ENCODE measurements at places on chromosomes 13 and 19.

- DNase-seq: no peak
Observed at GRCh38 chr19:49014123-49014869, 2.6 kb downstream of the LHB start.

GRCh38 chr13:114119196-114119595 lies 13.2 kb downstream of the RASA3 start:
- no peak for DNase-seq

DNA sequence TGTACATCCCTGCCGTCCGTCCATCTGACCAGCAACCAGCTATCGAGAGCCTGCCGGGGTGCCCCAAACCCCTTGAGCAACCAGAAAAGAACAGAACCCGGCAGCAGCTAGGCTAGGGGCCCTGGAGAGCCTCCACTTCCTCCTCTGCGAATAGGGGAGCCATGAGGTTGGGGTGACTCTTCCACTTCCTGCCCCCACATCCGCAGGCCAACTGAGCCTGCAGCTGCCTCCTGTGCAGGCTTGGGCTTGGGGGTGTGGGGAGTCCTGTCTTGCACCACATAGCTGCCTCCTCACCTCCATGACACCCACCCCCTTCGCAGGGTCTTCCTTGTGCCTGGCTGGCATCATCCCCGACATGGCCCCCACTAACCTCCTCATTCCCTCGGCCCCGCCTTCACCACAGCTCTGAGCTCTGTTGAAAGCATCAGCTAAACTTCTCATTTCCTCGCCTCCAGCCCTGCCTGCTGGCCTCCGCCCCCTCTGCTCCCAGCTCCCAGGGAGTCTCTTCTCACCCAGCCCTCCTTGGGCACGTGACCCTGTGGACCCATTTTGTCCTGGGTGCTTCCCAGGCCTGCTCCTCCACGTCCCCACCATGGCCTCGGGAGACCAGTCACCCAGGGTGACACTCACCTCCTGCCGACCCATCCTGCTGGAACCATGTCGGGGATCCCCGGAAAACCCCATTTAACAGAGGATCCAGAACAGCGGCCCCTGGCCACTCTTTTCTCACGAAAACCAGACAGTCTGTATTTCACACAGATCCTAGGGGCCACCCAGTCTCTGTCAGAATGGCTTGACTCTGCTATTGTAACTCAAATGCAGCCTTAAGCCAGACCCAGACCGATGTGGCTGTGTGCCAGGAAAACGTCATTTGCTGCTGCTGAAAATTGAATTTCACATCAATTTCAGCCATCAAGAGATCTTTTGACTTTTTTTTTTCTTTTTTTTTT lies 50.4 kb downstream of the MYO9B start:
- DNase-seq: peak; percentile 88

DNA sequence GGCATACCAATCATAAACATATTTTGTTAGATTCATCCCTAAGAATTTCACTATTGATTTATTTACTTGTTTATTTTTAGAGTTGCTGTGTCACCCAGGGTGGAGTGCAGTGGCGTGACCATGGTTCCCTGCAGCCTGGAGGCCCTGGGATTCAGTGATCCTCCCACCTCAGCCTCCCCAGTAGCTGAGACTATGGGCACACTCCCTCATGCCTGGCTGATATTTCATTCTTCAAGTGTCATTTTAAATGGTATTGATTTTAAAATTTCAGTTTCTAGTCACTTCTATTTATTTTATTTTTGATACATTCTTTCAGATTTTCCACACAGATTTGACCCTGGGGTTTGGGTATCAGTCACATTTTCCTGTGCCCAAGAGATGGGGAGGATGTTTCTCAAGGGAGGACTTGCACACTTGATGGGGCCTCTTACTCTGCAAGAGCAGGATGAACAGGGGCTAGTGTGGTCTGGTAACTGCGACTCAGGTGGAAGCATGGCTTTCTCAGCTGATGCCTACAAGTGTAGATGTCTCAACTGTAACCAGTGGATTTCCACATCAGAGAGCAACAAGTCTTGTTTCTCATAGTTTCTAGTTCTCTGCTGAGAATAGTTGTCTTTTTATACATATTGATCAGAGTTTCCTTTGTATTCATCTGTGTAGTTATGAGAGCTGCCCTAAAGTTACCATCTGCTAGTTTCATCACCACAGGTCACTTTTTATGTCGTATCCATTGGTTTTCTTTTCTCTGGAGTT lies 40.2 kb downstream of the CCNE1 start:
- DNase-seq: no peak

GRCh38 chr19:48683349-48683748 lies 10.5 kb upstream of the NTN5 start:
- DNase-seq: no peak

GRCh38 chr13:28719227-28720055 lies 671 bp upstream of the SLC46A3 start:
- DNase-seq: no peak

GRCh38 chr19:7492142-7492541 lies 3.3 kb upstream of the PEX11G start:
- no peak for DNase-seq

DNA sequence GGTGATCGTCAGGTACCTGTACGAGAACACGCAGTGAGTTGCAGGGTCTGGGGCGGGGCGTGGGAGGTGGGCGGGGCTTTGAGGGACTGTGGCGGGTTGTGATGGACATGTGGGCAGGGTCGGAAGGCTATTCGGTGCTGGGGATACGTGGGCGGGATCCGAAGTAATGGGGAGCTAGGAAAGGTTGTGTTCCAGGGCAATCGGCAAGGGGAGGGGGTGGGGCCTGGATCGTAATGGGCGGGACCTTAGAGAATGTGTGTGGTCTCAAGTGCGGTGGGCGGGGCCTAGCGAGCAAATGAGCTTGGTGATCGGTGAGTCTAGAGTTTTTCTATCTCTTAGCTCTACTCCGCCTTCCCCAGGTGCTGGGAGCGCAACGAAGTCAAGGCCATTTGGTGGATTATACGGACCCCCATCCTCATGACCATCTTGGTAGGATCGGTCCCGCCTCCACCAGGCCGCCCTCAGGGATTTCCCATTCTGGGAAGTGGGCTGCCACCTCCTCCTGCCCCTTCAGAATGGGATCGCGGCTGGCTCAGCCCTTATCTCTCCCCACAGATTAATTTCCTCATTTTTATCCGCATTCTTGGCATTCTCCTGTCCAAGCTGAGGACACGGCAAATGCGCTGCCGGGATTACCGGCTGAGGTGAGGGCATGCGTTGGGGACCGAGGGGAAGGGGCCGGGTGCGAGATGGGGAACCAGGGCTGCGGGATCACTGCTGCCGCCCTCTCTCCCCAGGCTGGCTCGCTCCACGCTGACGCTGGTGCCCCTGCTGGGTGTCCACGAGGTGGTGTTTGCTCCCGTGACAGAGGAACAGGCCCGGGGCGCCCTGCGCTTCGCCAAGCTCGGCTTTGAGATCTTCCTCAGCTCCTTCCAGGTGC lies 9.6 kb downstream of the GIPR start:
- no peak for DNase-seq

- no peak for DNase-seq
Observed at GRCh38 chr19:51921949-51922348, 5.3 kb upstream of the ZNF613 start.

DNA sequence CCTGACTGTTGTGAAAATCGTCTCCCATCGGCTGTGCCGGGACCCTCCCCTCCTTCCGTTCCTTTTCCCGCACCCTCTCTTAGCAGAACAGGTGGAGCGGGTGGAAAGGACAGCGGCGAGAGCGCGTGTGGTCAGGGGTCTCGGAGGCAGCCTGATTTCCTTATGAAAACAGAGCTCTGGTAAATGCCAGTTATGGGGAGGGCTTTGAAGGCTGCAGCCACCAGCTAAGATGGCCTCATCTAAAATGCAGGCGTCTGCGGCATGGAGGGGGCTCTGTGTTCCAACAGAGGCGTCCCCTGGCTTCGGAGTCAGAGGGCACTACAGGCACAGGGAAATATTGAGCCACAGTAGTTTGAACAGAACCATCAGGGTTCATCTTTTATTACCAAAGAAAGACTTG lies 93.8 kb upstream of the SOX1 start:
- DNase-seq: peak; percentile 29

- no peak for DNase-seq
Observed at GRCh38 chr19:2345076-2345475, 15.0 kb upstream of the TMPRSS9 start.

GRCh38 chr13:74554569-74555275 lies 420.5 kb upstream of the KLF12 start:
- DNase-seq: no peak

GRCh38 chr13:40094056-40094455 lies 438.6 kb downstream of the COG6 start:
- no peak for DNase-seq

GRCh38 chr13:79126706-79127105 lies 279.3 kb downstream of the RBM26 start:
- no peak for DNase-seq

Measured in cardiac septum (tissue), 1 donor.